Activated naive CD4-positive, alpha-beta T cell treated with Interleukin-2 at 50 U/mL for 16 hours (primary cell): ENCODE measurements at places on chromosomes 16 and 17.

DNA sequence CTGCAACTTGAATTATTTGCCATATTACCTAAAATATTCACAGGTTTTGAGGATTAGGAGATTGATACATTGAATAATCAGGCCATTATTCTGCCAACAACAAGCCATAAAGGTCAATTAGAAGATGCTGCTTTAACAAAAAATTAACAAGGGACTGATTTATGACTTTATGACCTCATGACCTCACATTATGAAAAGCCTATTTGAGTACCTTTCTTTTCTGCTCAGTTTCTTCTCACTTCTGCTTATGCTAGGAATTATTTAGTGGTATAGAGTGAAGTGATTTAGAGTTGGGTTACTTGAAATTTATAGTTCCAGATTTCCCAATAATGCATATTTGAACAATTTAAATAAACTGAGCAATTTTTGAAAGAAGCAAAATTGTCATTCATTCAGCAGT lies 121.6 kb downstream of the CHD9 start:
- no peak for DNase-seq

GRCh38 chr16:67560827-67561342 lies 1.4 kb upstream of the CTCF start:
- no peak for DNase-seq

- DNase-seq = no peak
These were observed 26.9 kb downstream of the MINK1 start for GRCh38 chr17:4859816-4860625.

DNA sequence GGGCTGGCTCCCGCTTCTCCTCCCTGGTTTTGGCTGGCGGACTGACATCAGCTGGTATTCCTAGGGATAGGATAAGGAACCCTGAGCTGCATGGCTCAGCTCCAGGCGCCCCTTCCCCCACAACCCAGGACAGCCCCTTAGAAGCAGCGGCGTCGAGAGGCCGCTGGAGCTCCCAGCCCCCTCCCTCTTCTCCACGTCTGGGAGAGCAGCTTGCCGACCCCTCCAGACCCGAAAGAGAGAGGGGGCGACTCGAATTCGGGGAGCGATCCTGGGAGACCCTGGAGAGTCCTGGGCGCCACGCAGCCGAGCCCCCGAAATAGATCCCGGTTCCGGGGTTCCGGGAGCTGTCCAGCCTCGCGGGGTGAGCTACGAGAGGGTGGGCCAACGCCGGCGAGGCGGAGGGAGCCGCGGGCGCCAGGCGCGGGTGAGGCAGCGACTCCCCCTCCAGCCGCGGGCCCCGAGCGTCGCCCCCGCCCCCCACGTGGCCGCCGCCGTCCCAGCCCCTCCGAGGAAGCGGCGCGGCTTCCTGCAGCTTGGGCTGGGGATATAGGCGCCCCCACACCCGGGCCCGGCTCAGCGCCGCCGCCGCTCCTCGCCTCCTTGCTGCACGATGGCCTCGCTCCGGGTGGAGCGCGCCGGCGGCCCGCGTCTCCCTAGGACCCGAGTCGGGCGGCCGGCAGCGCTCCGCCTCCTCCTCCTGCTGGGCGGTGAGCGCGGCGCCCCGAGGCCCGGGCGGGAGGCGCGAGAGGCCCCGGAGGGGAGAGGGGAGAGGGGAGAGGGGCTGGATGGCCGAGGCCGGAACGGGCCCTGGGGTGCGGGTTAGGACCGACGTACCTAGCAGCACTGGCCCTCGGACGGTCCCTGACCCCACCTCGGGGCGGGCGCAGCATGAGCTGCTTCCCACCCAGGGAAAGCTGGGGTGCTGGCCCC lies at the start of gene RAMP2:
Gene RAMP2, plus strand, starts transcription at position 576 of the 930 bp plus-strand sequence. Its CDS starts 35 bp downstream, at position 611.
- DNase-seq = peak; percentile 13

DNA sequence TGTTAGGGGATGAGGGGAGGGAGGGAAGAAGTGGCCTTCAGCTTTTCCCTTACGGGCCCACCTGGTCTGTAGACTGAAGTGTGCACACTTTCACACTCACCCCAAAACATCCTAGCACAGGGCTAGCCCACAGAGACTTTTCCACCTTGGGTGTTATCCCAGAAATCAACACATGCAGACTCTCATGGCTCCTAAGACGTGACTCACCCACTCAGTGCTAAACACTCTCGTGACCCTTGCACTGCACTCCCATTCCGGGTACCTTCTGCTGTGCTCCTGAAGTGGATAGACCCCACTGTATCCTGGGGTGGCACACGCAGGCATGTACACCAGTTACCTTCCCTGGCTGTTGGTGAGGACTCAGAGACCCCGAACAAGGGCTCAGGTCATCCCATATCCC lies 23.0 kb upstream of the ABCC3 start:
- no peak for DNase-seq

DNA sequence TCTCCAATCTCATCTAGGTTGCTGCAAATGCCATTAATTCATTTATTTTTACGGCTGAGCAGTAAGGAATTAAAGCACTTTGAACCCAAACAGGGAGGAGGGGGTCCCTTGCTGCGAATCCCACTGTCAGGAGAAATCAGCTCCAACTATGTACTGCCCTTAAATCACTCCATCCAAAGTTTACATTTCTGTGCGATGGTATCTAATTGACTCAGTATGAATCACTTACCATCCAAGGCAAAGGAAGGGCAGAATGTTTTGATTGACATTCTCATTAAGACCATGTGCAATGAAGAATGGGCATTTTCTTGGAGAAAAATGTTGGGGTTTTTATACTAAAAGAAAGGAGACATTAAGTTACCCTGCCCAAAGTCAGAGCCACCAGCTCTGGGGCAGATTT lies 47.7 kb upstream of the XYLT1 start:
- DNase-seq = no peak

GRCh38 chr16:74605332-74605731 lies 1.6 kb downstream of the GLG1 start:
- no peak for DNase-seq

- no peak for DNase-seq
These were observed 20.4 kb upstream of the TFAP4 start for GRCh38 chr16:4293181-4293716.

DNA sequence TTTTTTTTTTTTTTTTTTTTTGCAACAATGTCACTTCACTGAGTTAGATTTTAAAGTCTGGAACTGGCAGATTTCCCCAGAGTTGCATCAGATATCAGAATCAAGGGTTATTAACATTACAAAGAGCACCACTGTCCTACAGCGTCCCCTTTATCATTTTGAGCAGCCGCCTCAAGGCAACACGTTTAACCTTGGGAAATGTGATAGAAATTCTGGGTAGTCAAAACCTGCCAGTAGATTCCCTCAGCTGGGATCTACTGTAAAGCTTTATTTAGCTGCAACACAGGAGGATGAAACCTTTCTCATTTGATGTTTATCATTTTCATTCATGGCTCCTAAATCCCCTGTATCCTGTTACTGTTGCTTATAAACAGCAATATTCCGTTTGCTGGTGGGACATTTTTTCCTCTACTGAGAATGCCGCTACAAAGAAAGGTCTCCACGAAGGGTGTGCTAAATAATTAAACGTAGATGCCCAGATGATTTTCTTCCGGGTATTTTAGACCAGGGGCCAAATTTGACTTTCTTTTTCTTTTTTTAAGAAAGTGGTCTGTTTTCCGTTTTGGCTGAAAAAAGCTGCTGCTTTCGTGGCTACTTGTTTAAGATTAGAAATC lies 436.1 kb upstream of the GOT2 start:
- no peak for DNase-seq

GRCh38 chr17:65595071-65595656 lies 33.7 kb upstream of the AXIN2 start:
- no peak for DNase-seq

DNA sequence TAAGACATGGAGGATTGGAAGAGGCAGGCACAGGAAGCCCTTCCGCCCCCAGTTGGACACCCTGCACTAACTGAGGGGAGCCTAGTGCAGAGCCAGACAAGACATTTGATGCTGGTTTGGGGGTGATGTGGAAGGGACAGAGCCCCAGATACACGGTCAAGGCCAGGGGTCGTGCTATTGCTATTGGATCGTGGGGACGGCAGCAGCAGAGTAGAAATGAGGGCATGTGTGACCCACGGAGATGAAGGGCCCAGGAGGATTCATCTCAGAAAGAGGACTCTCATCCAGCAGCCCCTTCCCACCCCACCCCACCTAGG lies 2.0 kb upstream of the VAMP2 start:
- DNase-seq = no peak

DNA sequence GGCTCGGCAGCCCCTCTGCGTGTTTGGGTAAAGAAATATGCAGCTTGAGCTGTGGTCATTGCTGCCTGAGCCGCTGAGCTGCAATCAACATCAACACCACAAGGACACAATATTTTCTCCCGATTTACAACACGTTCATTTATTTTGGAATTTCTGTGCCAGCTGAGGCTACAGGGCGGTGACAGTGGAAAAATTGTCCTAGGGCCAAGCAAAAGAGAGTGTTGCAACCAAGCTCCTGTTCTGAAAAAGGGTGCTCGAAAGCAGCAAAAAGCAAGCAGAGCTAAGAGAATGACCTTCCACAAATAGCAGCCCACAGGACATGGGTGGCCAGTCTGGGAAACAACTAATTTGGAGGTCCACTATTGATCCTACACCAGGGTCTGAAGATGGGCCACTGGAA lies 35.4 kb upstream of the NOG start:
- DNase-seq = no peak

DNA sequence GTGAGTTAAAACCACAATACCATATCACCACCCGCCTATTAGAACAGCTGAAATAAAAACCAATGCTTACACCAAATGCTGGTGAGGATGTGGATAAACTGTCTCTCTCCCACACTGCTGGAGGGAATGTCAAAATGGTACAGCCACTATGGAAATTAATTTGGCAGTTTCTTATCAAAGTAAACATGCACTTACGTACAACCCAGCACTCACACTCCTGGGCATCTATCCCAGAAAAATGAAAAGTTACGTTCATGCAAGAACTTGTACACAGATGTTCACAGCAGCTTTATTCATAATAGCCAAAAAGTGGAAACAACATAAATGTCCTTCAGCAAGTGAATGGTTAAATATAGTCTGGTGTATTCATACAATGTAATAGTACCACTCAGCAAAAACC lies 173.2 kb upstream of the MYOCD start:
- no peak for DNase-seq

- DNase-seq = no peak
These were observed 680 bp upstream of the CCL15 start for GRCh38 chr17:36001862-36002603.

DNA sequence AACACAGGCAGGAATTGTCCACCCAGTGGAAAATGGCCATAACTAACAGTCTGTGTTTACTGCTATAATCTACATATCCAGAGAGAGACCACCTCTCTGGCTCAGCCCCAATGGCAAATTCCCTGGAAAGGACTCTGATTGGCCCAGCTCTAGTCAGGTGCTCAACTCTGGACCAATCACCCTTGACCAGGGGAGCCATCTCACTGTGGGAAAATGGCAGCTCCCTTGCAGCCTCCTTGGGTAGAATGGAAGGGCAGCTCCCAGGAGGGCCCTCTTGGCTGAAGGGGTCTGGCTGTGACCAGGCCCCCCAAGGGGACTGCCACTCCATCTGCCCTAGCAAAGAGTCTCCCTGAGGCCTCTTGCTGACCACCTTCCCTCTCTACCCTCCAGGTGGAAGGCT lies 3.1 kb downstream of the ALOX15B start:
- DNase-seq = no peak

- DNase-seq = no peak
These were observed 54.7 kb downstream of the HS3ST2 start for GRCh38 chr16:22868593-22869224.

- no peak for DNase-seq
These were observed 7.1 kb downstream of the GOSR2 start for GRCh38 chr17:46930051-46930450.

- no peak for DNase-seq
These were observed 205.2 kb upstream of the NLRP1 start for GRCh38 chr17:5789528-5789927.

GRCh38 chr17:81543339-81543675 lies 8.8 kb downstream of the FAAP100 start:
- DNase-seq = no peak

GRCh38 chr16:68736561-68736960 lies 531 bp upstream of the CDH1 start:
- no peak for DNase-seq

GRCh38 chr17:55285340-55286301 lies 20.9 kb downstream of the HLF start:
- DNase-seq = no peak

- no peak for DNase-seq
These were observed 395.4 kb downstream of the NPIPA7 start for GRCh38 chr16:16774389-16774788.

DNA sequence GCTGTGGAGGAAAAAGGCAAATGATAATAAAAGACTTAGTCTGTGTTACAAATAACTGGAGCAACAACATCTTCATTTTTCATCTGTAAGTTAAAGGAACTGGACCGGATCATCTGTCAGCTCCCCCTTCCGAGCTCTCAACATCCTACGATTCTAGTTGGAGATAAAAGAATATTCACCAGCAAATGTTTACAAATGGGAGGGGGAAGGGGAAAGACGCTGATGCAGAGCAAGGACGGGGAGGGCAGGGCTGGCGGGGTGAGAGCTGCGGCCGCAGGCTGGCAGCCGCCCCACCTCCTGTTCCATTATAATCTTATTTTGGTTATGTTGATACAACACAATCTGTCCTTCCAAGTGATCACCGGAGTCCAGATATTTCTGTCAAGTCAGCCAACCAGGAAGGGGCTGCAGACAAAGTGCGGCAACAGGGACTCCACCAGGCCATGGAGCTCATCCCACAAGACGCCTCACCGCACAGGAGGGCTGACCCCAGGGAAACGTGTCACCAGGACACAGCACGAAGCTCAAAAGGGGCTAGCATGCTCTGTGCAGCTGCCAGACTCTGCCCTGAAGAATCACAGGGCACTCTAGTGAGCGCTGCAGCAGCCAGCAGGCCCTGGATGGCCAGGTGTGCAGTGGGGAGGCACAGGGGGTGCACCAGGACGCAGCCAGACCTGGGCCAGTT lies 19.7 kb downstream of the FBXO31 start:
- no peak for DNase-seq

DNA sequence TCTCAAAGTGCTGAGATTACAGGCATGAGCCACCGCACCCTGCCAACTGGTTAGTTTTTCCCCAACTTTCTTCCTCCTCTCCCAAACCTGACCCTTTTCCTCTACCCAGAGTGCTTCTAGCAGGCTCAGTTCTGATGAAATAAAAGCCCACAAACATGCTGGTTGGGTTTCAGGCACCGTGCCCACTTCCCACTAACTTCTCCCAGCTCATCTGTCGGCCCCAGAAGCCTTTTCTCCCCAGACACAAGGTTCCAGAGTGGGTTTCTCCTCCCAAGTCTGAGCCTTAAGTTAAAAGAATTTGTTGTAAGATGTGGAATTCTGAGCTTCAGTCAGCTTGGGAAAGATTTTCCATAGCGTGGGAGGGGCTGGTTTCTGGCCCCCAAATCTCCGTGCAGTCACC lies 11.5 kb upstream of the SCN4A start:
- no peak for DNase-seq

- DNase-seq = no peak
These were observed 19.5 kb downstream of the ZNF652 start for GRCh38 chr17:49342575-49342936.

GRCh38 chr17:33090806-33091205 lies 99.2 kb downstream of the SPACA3 start:
- no peak for DNase-seq
